Right atrium auricular region (tissue), 2 donors: ENCODE measurements at places on chromosomes 13 and 19. TPM values are rescaled to one million over a fixed set of nuclear protein-coding genes. Genes with fewer than 3 reads are reported as not detected.

DNA sequence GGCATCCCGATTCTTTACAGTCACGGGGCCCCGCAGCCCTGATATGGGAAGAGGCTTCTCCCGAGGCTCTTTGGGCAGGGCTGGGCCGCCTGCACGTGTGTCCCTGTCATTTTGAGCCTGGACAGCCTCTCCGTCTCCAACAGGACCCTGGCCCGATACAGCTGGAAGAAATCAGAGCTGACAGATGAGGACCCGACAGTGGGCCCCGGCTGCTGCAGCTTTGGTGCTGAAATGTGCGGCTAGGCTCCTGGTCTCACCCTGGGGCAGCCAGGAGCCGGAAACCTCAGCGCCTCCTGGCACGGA lies 3.2 kb downstream of the PIAS4 start:
- H3K4me1 ChIP-seq = no peaks in the 10 kb centered on the region
- no peak overlapping the region for H3K4me3 ChIP-seq
- H3K36me3 ChIP-seq = peaks cover 28% of the 10 kb centered on the region
- no peak for DNase-seq
- H3K27me3 ChIP-seq = no peaks in the 10 kb centered on the region
- H3K27ac ChIP-seq = peak overlapping the region; percentile 31

GRCh38 chr13:51590971-51591627 lies 6.8 kb downstream of the WDFY2 start:
- peak overlapping the region; percentile 27 for H3K27ac ChIP-seq
- no peaks in the 10 kb centered on the region for H3K4me1 ChIP-seq
- H3K36me3 ChIP-seq = no peaks in the 10 kb centered on the region
- no peak overlapping the region for H3K4me3 ChIP-seq
- no peaks in the 10 kb centered on the region for H3K27me3 ChIP-seq

DNA sequence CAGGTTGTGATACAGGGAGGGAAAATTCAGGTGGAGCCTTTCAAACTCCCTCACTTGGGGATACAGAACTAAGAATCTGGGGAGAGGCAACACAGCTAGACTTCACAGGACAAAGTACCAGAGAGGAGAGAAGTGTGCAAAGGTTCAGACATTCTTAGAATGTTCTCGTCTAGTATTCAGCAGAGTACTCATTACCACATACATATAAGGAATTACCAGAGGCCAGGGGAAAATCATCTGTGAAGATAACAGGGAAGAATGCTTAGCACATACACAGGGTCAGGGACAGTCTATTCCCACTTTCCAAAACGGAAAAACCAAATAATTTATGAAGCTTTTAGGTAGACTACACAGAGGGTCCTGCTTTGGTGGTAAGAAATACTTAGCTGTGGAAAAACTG lies 58.1 kb downstream of the TRPC4 start:
- H3K4me1 ChIP-seq = no peaks in the 10 kb centered on the region
- DNase-seq = no peak
- H3K27ac ChIP-seq = no peak overlapping the region
- no peaks in the 10 kb centered on the region for H3K27me3 ChIP-seq
- H3K36me3 ChIP-seq = no peaks in the 10 kb centered on the region

- H3K4me3 ChIP-seq = no peak within 1 kb of the TSS
- DNase-seq = no peak
- H3K4me1 ChIP-seq = no peaks in the 10 kb centered on the region
- no peaks in the 10 kb centered on the region for H3K36me3 ChIP-seq
Measured at GRCh38 chr19:50162988-50163387, at the start of gene IZUMO2. TSS of gene IZUMO2 (minus strand) at chr19:50163281. CDS start at chr19:50163194, 87 bp downstream.

- H3K27ac ChIP-seq = no peak overlapping the region
- no peaks in the 10 kb centered on the region for H3K27me3 ChIP-seq
- H3K4me1 ChIP-seq = peaks cover 13% of the 10 kb centered on the region
- no peak overlapping the region for H3K4me3 ChIP-seq
- peaks cover 8% of the 10 kb centered on the region for H3K36me3 ChIP-seq
Measured at GRCh38 chr19:49889687-49890348, 6.9 kb downstream of the IL4I1 start.

DNA sequence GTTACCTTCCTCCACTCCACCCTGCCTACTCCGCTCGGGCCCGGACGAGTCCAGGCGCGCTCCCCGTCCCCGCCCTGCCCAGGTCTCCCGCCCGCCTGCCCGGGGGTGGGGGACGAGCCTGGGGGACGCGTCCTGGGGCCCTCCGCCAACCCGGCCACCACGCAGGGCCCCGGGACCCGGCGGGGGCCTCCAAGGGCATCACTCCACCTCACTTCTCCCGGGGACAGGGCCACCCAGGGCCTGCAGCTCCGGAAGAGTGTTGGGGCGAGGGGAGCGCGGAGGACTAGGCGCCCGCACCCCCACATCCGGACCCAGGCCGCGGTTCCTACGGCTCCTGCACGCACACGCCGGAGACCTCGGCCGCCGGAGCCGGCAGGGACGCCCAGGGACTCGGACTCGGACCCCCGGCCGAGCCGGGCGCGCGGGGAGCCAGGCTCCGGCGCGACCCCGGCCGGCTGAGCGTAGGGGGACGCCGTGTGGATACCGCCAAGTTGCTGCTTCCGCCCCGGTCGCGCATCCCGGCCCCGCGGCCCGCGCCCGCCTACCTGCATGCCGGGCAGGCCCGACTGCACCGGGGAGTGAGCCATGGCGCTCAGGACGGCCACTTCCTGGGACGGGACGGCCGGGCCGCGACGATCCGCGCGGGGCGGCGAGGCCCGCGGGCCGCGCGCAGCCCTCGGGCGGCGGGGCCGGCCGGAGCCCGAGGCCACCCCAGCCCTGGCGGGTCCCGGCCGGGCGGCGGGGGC lies 534 bp downstream of the STK24 start:
- H3K4me1 ChIP-seq = no peaks in the 10 kb centered on the region
- no peaks in the 10 kb centered on the region for H3K27me3 ChIP-seq
- no peak for DNase-seq
- no peaks in the 10 kb centered on the region for H3K36me3 ChIP-seq
- H3K4me3 ChIP-seq = peak overlapping the region; percentile 96
- H3K27ac ChIP-seq = peak overlapping the region; percentile 98

DNA sequence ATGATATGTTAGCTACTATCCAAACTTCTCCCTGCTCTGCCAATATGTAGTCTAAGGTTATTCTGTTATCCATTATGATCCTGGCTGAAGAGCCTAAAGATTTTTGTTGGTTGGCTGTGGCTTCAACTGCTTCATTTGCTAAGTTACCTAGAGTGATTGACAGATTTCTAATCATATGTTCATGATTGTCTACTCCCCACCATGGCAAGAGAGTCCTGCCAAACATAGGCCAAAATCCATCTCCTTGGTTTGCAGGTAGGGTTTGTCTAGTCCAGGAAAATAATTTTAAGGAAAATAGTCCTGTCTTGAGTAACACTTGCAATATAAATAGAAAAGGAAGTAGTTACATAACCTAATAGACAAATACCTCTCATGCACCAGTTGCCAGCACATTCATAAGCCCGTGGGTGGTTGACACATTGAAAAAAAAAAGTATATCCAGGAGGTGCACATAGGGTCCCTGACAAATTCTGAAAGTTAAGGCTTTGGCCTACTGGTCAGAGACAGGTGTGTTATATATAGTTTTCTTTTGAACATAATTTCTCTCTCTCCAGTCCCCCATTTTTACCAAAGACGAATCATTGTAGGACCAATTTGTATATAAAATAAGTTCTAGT lies 5.4 kb upstream of the CBY2 start:
- no peaks in the 10 kb centered on the region for H3K4me1 ChIP-seq
- no peaks in the 10 kb centered on the region for H3K36me3 ChIP-seq
- no peaks in the 10 kb centered on the region for H3K27me3 ChIP-seq
- H3K4me3 ChIP-seq = no peak overlapping the region
- DNase-seq = no peak

GRCh38 chr19:6220385-6221191 lies 59.2 kb downstream of the MLLT1 start:
- H3K4me3 ChIP-seq = no peak overlapping the region
- peak; percentile 85 for DNase-seq
- peaks cover 90% of the 10 kb centered on the region for H3K4me1 ChIP-seq
- H3K27ac ChIP-seq = peak overlapping the region; percentile 49
- peaks cover 26% of the 10 kb centered on the region for H3K36me3 ChIP-seq

- peaks cover 38% of the 10 kb centered on the region for H3K4me1 ChIP-seq
- no peaks in the 10 kb centered on the region for H3K36me3 ChIP-seq
- peak; percentile 92 for DNase-seq
Measured at GRCh38 chr19:13794398-13794756, 866 bp upstream of the ZSWIM4 start.

- H3K4me3 ChIP-seq = no peak overlapping the region
- H3K27me3 ChIP-seq = no peaks in the 10 kb centered on the region
- H3K4me1 ChIP-seq = peaks cover 7% of the 10 kb centered on the region
- peak; percentile 74 for DNase-seq
- no peaks in the 10 kb centered on the region for H3K36me3 ChIP-seq
Measured at GRCh38 chr13:97627566-97627965, 193.6 kb downstream of the RAP2A start.

DNA sequence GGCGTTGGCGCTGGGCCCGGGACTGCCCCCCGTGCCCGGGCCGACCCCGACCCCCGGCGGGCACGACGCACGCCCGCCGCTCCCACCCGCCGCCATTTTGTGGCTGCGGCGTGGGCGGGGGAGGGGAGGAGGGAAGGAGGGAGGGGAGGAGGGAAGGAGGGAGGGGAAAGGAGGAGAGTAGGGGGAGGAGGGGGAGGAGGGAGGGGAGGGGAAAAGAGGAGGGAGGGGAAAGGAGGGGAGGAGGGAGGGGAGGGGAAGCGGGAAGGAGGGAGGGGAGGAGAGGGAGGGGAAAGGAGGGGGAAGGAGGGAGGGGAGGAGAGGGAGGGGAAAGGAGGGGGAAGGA lies at the start of gene BTBD2:
Gene BTBD2, minus strand, starts transcription at position 107 of the 343 bp plus-strand sequence. Its CDS starts 11 bp downstream, at position 96.
- H3K27me3 ChIP-seq = no peaks in the 10 kb centered on the region
- peak within 1 kb of the TSS; percentile 46 for H3K4me3 ChIP-seq
- no peak for DNase-seq
- no peaks in the 10 kb centered on the region for H3K4me1 ChIP-seq

GRCh38 chr13:26756961-26757360 lies 3.6 kb downstream of the GPR12 start:
- peaks cover 4% of the 10 kb centered on the region for H3K27me3 ChIP-seq
- no peak overlapping the region for H3K4me3 ChIP-seq
- H3K4me1 ChIP-seq = no peaks in the 10 kb centered on the region
- no peak for DNase-seq
- no peaks in the 10 kb centered on the region for H3K36me3 ChIP-seq
- H3K27ac ChIP-seq = no peak overlapping the region

DNA sequence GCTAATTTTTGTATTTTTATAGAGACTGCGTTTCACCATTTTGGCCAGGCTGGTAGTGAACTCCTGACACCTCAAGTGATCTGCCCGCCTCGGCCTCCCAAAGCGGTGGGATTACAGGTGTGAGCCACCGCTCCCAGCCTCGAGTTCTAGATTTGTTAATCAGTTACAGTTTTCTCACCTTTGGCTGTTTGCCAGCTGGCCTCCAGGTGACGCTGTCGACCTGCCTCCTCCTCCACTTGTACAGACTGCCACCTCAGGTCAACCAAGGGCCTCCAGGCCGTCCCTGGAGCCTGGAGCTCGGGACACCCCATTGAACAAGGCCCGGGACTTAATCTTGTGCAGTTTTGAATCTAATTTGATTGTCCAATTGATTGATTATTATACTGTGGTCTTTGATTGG lies 45.5 kb downstream of the IER2 start:
- DNase-seq = no peak
- no peaks in the 10 kb centered on the region for H3K4me1 ChIP-seq
- H3K27me3 ChIP-seq = no peaks in the 10 kb centered on the region

DNA sequence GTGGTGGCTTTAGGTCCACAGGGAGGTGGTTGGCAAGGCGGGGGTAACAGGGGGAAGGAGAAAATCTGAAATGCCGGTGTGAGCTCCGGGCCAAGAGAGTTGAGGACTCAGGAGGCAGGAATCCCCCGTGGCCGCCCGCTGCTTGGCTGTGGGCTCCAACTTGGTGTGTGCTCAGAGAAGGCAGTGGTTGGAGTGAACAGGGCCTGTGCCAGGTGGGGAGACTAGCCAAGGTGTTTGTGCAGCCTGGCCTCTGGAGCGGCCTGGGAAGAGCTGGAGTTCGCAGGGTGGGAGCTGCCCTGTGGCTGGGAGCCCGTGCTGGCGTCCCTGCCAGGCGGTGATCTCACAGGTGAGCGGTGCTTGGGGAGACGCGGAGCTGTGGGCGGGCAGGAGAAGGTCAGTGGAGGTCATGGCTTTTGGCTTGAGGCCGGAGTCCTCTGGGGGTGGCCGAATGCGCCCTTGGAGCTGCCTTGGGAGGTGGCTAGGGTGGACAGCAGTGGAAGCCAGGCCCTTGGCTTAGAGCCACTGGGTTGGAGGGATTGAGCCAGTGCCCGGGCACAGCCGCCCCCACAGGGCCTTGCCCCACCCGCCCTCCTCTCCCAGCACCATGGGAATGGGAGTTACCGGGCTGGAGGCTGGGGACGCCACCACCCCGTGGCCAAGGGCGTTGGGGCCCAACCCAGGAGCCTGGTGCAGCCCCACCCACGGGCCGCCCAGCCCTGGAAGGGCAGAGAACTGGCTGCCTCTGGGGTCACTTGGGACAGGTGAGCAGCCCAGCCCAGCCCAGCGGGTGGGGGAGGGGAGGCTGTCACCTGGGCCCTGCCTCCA lies 7.1 kb upstream of the CIRBP start:
- H3K4me1 ChIP-seq = no peaks in the 10 kb centered on the region
- peak overlapping the region; percentile 97 for H3K27ac ChIP-seq
- peak overlapping the region; percentile 67 for H3K4me3 ChIP-seq
- peaks cover 13% of the 10 kb centered on the region for H3K36me3 ChIP-seq
- DNase-seq = no peak
- no peaks in the 10 kb centered on the region for H3K27me3 ChIP-seq

DNA sequence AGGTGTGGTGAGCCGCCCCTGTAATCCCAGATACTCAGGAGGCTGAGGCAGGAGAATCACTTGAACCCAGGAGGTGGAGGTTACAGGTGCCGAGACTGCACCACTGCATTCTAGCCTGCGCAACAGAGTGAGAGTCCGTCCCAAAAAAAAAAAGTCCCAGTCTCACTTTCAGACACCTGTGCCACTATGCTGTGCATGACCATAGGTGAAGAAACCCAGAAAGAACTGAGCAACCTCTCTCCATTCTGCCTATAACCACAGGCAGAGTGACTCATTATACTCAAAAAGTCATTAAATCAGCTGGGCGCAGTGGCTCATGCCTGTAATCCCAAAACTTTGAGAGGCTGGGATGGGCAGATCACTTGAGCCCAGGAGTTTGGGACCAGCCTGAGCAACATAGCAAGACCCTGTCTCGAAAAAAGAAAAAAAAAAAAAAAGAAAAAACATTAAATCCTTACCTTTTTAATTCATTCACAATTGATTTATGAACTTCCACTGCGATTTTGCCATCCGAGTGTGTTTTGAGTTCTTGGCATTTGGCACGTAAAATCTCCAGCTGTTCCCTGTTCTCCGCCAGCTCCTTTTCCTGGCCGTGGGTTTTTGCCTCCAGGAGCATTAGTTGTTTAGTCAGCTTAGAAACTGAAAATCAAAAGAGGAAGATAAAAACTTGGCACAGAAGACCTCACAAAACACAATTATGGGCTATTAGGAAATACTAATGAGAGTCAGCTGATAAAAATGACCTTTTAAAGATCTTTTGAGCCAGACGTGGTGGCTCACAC lies 45.5 kb upstream of the SLC7A9 start:
- DNase-seq = no peak
- no peak overlapping the region for H3K4me3 ChIP-seq
- H3K27me3 ChIP-seq = no peaks in the 10 kb centered on the region
- H3K36me3 ChIP-seq = peaks cover 13% of the 10 kb centered on the region
- H3K4me1 ChIP-seq = no peaks in the 10 kb centered on the region
- H3K27ac ChIP-seq = no peak overlapping the region

Gene KIR3DL1
- not detected for total RNA-seq

Gene VAV1
- 1.4 TPM for total RNA-seq

Gene BEST2
- total RNA-seq = not detected

Gene SPACA4
- not detected for total RNA-seq
